ENCODE measurements at places on chromosomes 7 and 10.

DNA sequence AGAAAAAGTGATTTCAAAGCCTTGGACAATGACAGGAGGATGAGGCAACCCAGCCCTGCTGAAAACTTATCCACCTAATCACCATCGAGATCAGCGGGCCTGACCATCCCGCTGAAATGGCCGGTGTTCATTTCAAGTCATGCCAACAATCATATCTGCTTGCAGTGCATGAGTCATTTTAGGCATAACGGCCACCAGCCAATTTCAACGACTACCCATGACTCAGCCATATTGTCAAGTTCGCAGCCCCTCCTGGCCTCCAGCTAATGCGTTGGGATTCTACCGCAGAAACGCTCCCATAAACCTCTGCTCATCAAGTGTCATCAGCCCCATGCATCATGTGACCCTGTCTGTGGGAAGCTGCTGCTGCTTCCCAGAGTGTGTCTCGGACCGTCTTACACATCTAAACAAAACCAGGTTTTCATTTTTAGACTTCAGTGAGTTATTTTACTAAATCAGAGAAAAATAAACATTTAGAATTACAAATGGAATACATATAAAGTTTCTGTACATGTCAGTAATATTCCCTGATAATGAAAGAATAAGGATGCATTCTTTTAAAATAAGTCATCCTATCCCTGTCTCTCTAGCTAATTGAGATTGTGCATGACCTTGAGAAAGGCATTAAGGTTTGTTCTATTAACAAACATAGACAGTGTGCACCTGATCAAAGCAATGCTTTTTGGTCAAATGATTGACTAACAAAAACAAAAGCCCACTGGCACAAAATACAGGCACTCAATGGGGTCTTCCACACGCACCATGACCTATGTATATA, 188.9 kb downstream of the ADAM12 start:
- DNase-seq: no peak

DNA sequence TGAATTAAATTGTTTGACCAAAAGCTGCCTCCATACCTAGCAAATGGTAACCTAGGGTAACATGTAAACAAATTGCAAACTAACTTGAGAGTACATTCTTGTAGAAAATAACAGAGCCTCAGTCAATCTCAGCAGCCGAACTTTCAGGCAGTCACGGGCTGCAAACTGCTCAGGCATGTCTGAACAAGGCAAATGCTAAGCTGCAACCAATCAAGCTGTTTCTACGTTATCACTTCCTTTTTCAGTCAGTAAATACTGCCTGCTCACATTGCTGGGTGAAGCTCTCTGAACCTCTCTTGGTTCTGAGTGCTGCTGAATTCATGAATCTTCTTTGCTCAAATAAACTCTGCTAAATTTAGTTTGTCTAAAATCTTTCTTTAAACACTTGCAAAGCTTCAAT, 1212.4 kb downstream of the SORCS1 start:
- DNase-seq: no peak

DNA sequence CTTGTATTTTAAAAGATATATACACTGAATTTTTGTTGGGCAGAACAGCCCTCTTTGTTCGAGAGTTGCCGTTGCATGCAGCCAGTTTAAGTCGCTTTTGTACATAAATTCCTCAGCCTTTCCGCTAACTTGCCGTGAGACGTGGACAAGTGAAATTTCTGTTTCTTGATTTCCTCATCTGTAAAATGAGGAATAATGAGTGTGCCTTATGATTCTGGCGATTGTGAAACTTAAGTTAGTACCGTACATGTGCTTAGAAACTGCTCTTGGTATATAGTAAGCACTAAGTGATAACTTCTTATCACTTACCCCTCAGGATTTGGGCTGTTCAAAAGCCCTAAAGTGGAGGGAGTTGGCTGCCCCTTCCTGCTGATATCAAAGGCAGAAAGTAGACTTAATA, 1.4 kb downstream of the CCNJ start:
- DNase-seq: no peak

GRCh38 chr10:110184398-110184797, 23.0 kb upstream of the MXI1 start:
- no peak for DNase-seq

DNA sequence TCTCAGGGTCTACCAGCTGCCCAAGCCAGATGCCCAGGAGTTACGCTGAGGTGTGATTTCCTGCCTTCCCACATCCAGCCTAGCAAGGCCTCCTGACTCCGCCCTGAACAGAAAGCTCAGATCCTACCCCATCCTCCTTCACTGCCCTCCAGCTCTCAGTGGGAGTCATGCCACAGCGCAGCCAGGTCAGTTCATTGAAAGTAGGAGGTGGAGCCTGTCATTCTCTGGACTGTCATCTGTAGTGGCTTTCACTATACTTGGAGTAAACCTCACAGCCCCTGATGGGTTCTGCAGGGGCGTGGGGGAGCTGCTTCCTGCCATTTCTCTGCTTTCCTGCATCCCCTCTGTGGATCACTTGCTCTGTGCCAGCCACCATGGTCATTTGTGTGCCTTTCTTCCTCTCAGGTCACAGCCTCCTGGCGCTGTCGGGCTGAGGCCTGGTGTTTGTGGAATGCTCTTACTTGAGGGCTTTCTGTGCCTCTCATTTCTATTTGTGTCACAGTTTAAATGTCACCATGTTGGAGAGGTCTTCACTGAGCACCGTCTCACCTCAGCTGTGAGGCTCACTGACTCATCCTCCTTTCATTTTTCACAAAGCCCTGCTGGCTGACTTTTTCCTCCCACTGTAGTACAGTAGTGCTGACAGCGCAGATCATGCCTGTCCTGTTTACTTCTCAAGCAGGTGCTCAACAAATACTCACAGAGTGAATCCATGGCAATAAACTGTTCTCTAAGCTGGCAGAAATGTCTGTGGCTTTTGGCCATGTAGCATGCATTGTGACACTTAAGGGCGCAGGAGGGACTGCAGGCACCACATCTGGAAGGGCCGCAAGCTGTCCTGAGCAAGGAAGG, 61.0 kb upstream of the TMEM248 start:
- no peak for DNase-seq

GRCh38 chr7:115827305-115828045, 203.1 kb downstream of the TFEC start:
- no peak for DNase-seq

GRCh38 chr7:106520962-106521514, 139.9 kb downstream of the CCDC71L start:
- no peak for DNase-seq

DNA sequence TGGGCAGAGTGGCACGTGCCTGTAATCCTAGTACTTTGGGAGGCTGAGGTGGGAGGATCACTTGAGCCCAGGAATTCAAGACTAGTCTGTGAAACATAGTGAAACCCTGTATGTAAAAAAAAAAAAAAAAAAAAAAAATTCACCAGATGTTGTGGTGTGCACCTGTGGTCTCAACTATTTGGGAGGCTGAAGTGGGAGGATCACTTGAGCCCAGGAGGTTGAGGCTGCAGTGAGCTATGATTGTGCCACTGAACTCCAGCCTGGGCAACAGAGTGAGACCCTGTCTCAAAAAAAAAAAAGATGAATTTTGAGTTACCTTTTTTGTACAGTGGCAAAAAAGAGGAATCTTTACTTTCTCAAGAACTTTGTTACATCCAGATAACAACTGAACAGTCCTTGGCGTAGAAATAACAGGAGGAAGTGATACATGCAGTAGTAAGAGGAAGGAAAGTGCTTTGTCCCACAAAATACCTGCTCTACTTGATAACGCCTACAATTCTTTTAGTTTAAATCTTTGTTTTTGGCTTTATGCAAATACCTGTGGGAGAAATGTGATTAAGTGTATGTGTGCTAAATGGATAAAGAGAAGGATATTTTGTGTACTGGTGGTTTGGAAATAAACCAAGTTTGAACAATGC, 29.3 kb downstream of the SPAG6 start:
- no peak for DNase-seq

All from Jurkat, Clone E6-1 (cell line).